ENCODE measurements at places on chromosomes 11 and 22.

- no peak for DNase-seq
Observed at GRCh38 chr11:122765487-122766131, 72.7 kb upstream of the CRTAM start.

GRCh38 chr11:99682646-99683045, 661.9 kb downstream of the CNTN5 start:
- no peak for DNase-seq

GRCh38 chr11:75557666-75558494, 4.2 kb upstream of the SERPINH1 start:
- DNase-seq: no peak

DNA sequence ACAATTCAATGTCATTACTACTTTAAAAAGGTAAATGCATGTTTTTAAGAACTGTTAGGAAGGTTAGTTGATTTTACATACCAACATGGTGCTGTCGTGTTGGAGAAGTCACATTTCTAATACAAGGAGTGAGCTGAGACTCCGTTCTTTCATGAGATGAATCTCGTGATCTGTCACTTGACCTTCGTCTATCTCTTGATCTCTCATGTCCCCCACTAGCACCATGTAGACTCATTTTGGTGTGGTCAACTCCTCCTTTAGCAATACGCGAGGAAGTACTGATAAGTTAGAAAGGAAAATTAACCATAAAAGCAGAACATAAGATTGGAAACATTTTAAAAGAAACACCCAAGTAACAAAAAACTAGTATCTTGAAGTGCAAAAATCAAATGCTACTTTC, 41.5 kb downstream of the BTBD10 start:
- no peak for DNase-seq

GRCh38 chr11:58004664-58005063, 19.0 kb upstream of the OR9Q1 start:
- no peak for DNase-seq

- no peak for DNase-seq
Observed at GRCh38 chr22:22166941-22167713, 77.5 kb upstream of the VPREB1 start.

GRCh38 chr11:93843906-93844305, 6.5 kb downstream of the VSTM5 start:
- DNase-seq: no peak

- DNase-seq: no peak
Observed at GRCh38 chr22:29555065-29555644, 1.6 kb upstream of the THOC5 start.

DNA sequence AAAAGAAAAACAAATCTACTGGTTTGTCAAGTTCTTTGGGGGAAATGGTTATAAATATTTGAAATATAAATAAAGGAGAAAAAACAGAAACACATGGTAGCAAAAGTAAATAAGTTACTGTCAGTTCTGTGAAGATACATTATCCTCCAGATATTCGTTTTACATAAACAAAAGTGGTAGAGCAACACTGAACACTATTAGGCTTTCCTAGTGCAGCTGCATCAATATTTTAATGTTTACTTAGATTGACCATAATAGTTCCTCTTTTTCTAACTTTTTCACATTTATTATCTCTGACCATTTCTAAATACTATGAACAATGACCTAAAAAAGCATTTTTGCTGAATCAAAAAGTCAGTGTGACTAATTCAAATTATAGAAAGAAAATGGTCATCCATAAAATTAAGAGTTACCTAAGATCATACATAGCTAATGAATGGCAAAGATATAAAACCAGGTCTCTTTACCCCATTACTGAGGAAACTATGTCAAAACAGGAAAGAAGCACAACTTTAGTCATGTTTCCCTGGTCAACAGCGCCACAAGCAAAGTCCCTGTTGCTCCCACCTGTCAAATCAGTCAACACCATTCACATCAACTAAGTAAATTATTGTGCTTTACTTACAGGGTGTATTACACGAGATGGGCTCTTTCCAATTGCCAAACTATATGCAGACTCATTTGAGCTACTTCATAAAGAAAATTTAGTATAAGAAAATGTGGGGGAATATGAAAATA, 38.5 kb downstream of the SBF2 start:
- no peak for DNase-seq

DNA sequence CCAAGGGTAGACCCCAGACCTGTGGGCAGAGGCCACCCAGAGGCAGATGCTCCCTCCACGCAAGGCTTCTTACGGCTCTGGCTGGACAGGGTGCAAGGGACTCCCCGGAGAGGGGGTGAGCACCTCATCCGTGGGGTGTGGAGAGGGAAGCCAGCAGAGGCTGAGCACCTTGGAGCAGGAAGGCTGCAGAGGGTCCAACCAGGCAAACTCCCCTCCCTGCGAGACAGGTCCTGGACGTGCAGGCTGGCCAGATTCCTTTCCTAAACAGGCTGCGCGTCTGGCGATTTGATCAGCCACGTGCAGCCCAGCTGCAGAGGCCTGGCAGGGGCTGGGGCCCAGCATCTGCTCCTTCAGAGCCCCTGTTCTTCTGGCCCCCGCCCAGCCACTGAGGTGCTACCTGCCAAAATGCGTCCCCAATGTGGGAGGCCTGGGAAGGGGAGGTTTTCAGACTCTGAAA, 49.3 kb downstream of the WNT11 start:
- DNase-seq: no peak

GRCh38 chr11:106668147-106668546, 350.1 kb downstream of the GUCY1A2 start:
- no peak for DNase-seq

DNA sequence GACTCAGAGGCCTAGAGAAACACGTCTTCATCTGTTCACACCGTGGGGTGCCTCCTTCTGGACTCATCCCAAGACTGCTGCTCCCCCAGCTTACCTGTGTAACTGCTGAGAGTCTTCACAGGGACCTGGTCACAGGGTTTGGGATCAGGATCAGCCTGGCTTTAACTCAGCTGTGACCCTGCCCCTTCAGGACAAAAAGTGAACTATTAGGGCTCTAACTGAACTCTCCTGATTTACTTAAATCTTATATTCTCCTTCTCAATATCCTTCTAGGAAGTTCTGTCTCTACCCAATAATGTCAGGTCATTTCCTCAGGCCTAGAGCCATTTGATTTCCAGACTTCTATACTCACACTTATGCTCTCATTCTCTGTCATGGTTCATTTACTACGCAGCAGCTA, 108.4 kb downstream of the ZNF280B start:
- DNase-seq: no peak

DNA sequence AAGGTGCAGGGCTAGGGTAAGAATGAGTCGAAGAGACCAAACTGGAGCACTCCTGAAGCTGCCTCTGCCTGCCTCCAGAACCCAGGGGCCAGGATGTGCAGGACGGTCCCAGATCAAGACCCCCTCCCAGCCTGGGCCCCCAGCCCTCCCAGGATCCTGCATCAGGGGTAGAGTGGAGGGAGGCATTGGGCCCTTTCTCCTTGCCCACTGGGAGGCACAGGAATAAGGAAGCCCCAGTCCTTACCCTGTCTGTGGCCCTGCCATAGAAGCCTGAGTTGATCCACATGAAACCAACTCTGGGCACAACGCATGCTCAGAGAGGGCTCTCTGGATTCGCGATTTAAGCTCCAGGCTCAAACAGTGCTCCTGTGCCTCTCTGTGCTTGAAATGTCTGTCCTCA, 661.8 kb upstream of the B3GAT1 start:
- DNase-seq: no peak

DNA sequence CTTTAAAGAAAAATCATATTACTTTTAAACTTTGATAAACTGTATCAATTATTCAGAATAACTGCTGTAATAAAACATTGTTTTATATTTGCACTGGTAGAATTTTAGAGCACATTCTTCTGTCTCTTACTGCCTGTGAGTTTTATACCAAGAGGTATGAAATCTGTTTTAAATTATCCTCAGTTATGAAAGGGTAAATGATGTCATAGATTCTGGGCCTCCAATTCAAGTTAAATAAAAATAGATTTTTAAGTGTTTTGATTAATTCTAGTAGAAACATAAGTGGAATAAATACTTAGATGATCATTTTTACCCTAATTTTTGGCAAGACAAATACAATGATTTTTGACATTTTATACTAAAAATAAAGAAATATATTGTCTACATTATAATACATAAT, 93.0 kb downstream of the GUCY1A2 start:
- DNase-seq: no peak

- DNase-seq: no peak
Observed at GRCh38 chr11:27291302-27291889, 71.6 kb downstream of the CCDC34 start.

DNA sequence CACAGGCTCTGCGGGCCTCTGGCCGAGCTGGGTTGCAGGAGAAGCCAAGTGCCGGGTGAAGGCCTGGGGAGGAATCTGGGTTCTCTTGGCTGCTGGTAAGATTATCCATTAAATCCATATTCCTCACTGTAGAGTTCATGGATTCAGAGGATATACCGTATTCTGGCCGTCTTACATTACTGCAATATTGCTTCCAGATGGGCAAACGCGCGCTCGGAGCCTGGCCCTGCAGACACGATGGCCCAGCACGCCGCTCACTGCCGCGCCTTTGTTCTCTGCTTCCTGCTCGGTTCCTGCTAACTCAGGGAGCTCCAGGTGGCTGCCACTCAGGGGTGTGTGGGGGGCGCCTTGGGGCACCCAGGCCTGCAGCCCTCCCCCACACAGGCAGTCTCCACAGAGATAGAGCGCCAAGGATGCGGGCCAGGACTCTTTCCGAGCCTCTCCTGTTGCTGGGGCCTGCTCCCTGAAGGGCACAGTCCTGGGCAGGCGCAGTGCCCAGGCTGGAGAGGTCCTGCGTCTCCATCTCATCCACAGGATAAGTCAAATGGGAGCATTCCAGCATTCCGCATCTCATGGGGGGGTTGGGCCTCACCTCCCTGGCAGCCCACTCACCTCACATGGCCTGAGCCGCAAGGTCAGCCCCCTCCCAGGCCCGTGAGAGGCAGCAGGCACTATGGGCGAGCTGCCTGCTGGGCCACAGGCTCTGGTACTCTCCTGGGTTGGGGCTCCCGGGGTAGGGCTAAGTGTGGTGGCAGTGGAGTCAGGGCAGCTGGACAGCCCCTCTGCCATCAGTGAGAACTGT, 14.1 kb upstream of the KCNQ1OT1 start:
- DNase-seq: no peak

DNA sequence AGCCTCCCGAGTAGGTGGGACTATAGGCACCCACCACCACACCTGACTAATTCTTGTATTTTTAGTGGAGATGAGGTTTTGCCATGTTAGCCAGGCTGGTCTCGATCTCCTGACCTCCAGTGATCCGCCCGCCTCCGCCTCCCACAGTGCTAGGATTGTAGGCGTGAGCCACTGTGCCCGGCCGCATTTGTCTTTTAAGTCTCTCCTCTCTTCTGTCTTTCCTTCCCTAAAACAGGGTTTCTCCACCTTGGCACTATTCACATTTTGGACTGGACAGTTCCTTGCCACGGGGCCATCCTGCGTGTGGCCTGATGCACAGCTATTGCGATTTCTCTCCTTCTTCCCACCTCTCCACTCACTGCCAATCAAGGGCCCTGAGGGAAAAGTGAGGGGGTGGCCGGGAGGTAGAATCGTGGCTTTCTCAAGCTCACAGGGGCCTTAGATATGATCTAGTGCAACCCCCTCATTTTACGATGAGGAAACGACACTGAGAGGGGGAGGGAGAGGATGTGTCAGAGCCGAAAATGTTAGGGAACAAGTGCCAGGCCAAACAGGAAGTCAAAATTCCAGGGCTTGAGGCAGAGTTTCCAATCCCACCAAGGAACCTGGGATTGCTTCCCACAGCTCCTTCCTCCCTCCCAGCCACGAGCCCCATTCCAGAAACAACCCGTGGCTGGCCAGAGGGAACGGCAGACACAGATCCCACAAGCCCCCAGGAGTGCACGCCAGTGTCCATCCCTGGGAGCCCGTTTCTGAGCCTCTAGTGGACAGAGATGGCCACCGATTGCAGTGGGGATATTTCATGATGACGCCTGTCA, 21.2 kb downstream of the SCGB1A1 start:
- no peak for DNase-seq

- no peak for DNase-seq
Observed at GRCh38 chr22:23526596-23527316, 53.3 kb downstream of the IGLL1 start.

- DNase-seq: no peak
Observed at GRCh38 chr11:62133328-62134065, 9.7 kb downstream of the INCENP start.

DNA sequence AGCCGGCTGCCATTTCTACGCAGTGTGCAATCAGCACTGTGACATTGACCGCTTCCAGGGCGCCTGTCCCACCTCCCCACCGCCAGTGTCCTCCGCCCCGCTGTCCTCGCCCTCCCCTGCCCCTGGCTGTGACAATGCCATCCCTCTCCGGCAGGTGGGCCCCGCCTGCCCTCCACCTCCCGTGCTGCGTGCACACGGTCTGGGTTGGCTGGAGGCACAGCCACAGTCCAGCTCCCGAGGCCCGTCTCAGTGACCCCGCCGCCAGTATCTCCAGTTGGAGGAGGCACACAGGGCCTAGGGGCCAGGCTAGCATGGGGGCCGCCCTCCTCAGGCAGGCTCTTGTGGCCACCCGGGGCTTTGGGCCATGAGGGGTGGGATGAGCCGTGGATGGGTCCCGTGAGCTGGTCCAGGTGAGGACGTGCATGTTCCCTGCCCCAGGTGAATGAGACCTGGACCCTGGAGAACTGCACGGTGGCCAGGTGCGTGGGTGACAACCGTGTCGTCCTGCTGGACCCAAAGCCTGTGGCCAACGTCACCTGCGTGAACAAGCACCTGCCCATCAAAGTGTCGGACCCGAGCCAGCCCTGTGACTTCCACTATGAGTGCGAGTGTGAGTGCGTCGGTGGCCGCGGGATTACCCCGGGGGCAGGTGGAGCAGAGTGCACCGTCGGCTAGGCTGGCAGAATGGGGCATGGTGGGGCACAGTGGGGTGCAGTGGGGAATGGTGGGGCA, 29.7 kb downstream of the MUC5B start:
- DNase-seq: no peak

- no peak for DNase-seq
Observed at GRCh38 chr22:21994881-21995444, 12.4 kb upstream of the TOP3B start.

- DNase-seq: no peak
Observed at GRCh38 chr11:47912843-47913437, 64.8 kb upstream of the NUP160 start.

DNA sequence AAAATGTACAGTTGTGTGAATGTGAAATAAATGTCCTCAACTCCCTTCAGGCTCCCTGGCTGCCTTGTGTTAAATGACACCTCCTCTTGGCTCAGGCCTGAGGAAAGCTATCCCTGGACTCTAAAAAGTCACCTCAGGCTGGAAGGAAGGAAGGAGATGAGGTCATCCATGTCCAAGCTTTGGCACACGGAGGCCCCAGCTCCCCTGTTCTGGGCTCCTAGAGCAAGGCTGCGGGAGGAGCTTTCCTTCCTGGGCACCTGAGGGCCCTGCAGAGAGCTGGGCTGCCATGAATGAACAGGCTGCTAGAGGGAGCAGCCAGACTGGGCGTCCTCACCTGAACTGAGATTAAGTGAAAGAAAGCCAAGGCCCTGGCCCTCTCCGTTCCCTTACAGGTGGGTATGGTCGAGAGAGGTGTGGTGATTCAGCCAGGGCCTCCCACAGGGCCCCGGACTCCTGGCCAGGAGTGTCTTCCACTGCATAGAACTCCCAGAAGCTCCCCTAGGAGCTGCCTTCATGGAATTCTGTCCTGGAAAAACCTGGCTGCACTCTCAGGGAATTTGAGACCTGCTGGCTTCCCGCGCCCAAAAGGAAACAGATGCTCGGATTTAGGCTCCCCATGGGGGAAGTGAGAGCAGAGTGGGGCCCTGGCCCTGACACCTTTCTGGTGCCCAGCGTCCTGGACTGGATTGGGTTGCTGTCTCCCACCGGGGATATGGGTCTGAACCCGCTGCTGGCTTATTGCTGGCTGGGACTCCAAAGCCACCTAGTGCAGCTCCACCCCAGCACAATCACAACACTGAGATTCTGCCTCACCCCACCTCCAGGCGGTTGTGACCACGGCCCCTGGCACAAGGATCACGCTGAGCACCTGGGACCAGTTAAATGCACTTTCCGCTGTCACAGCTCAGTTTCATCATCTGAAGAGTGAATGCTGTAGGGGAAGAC, 22.2 kb downstream of the MYBPC3 start:
- DNase-seq: no peak
